AG04449 (cell line): ENCODE measurements at places on chromosomes 2 and 18.

GRCh38 chr2:236309669-236310029 is 45.4 kb upstream of the ASB18 start:
- DNase-seq, result no peak

GRCh38 chr2:118813601-118814339 is 33.7 kb downstream of the EN1 start:
- no peak for DNase-seq

DNA sequence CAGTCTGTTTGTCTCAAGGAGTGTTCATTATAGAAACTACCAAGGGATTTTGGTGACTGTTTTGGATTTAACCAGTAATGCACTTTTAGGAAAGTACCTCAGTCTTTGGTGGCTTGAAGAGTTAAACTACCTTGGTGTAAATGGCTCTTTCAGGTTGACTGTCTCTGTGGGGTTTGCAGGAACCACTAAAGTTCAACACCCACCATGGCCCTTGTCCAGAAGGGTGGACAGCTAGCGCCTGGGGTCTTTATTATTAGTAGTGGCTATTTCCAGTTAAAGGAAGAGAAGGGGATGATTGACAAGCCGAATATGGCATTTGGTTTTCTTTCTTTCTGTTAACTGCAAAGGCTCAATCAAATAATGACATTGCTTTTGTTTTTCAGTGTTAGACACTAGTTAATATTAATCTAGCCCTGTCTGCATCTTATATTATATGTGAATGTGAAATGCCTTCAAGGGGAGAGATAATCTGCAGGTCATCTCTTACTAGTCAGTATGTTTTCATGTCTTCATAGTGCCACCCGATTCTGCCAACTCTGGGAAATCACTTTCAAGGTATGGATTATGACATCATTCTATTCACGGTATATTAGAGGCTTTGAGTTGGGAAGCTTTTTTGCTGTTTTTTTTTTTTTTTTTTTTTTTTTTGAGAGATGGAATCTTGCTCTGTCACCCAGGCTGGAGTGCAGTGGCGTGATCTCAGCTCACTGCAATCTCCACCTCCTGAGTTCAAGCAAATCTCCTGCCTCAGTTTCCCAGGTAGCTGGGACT is 56.4 kb downstream of the MAP4K4 start:
- no peak for DNase-seq

DNA sequence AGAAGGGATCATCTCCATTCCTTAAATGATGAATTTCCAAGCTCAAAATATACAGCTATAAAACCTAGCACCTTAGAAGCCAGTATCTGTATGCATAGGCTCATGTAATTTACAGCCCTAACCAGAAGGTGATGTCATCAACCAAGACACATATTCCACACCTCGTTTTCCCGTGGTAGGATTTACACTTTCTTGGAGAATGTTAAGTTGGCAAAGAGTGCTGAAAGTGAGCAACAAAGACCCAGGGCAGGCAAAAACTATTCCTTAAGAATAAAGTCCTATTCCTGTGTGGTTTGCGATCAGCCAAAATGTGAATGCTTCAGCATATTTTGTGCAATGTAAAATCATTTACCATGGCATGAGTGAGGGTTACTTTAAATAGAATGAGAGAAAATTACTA is 247.1 kb downstream of the OSR1 start:
- no peak for DNase-seq

DNA sequence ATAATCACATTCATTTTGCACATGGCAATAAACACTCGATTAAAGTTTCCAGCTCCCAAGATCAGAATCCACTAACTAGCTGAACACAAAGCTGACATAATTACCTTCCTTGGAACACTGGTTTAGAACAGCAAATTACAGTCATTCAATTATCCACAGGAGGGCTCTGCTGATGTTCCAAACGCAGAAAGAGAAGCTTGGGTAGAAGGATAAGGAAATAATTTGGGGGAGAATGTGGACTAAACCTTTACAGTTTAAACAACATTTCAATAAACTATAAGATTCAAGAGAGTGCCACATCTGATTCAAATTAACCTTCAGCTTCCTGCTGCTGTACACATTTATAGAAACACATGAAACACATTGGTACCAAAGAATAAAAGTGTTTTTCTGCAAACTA is 67.8 kb upstream of the ARL4C start:
- no peak for DNase-seq

DNA sequence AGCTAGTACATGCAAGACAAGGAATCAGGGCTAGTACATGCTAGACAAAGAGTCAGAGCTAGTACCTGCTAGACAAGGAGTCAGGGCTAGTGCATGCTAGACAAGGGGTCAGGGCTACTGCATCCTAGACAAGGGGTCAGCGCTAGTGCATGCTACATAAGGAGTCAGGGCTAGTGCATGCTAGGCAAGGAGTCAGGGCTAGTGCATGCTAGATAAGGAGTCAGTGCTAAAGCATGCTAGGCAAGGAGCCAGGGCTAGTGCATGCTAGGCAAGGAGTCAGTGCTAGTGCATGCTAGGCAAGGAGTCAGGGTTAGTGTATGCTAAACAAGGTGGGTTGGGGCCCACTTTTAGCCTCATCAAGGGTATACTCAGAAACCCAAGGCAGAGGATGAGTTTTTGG is 90.1 kb upstream of the FAM136A start:
- no peak for DNase-seq

- no peak for DNase-seq
Observed at GRCh38 chr2:147614979-147615470, 229.8 kb upstream of the ACVR2A start.

GRCh38 chr2:237898057-237898414 is 38.6 kb downstream of the RAMP1 start:
- DNase-seq, result no peak
